ENCODE measurements at places on chromosomes 7 and 10. TPM values are rescaled to one million over a fixed set of nuclear protein-coding genes. Genes with fewer than 3 reads are reported as not detected.

Gene MDFIC
- 48.1 TPM for total RNA-seq

Gene CYP2W1
- total RNA-seq: 0.14 TPM

Gene PIK3AP1
- total RNA-seq: 0.74 TPM

Gene GDF2
- not detected for total RNA-seq

Gene ACSM6
- total RNA-seq: not detected

Gene H2BK1
- not detected for total RNA-seq

Gene TET1
- 2.1 TPM for total RNA-seq

Gene OR2A42
- total RNA-seq: not detected

Gene TMEM196
- not detected for total RNA-seq
